Activated CD8-positive, alpha-beta memory T cell treated with anti-CD3 and anti-CD28 coated beads, Interleukin-2, amount 50 U/mL, for 4 hours (primary cell): ENCODE measurements at places on chromosomes 2 and 18.

DNA sequence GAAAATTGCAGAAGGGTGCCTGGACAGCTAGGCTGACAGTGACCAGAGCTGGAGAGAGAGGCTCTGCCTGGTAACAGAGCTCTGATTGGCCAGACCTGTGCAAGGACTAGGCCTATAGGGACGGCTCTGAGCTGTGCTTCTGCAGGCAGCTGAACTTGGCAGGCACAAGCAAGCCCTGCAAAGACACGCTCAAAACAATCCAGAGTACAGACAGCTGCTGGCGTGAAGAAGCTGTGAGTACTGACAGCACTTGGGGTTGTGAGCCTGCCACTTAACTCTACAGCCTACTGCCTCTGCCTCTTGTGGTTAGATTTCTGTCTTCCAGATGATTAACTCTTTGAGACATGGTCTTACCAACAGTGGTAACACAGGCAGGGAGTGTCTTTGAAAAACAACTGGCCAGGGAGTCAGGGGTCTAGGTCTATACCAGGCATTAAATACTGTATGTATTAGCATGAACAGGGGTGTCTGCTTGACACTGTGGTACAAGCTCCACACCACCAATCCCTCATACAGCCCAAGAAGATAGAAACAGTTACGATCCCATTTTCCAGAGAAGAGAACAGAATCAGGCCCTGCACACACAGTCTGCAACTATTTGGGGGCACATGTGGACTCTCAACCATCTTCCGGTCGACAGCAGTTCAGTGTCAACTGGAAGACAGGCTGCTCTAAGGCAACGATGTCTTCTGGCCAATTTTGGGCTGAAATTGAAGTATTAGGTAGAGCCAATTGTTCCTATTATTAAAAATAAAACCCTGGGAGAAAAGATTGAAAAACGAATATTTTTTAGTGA, 568.4 kb downstream of the TNS1 start:
- peak; percentile 17 for DNase-seq

DNA sequence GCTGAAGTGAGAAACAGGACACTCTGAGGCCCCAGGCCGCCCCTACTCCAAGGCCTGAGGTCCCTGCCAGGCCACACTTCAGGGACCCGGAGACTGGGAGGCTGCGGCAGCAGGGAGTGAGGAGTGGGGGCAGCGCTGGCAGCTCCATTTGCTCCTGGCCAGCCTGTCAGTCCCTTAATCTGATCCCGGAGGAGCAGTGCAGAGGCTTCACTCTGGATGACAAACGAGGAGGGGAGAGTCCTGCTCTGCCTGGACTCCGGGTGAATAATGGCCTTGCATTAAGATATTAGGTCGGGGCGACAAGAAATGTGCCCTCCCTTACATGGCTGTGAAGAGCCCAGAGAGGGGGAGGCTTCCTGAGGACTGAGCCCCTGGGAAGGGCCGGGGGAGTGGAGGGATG, 14.3 kb upstream of the PRSS56 start:
- no peak for DNase-seq

- no peak for DNase-seq
Observed at GRCh38 chr2:202007983-202008354, 25.7 kb upstream of the FZD7 start.

GRCh38 chr18:35076135-35076924, 35.1 kb downstream of the MAPRE2 start:
- no peak for DNase-seq

- no peak for DNase-seq
Observed at GRCh38 chr18:1663879-1664705, 759.4 kb downstream of the ADCYAP1 start.

DNA sequence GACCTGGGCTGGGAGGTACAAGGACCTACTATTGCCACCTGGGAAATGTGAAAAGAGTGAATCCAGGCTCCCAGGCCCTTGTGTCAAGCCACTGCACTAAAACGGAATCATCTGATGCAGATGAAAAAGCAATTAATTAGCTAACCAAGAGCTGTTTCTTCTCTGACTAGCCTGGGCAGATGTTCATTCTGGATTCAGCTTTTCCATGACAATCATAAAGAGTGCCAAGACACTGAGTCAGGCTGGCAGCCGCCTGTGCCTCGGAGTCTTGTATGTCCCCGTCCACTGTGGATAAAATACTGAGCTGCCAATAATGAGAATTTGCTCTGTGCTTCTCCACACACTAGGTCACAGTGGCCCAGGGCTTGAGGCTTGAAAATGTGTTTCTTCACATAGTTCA, 21.7 kb upstream of the LCLAT1 start:
- no peak for DNase-seq

DNA sequence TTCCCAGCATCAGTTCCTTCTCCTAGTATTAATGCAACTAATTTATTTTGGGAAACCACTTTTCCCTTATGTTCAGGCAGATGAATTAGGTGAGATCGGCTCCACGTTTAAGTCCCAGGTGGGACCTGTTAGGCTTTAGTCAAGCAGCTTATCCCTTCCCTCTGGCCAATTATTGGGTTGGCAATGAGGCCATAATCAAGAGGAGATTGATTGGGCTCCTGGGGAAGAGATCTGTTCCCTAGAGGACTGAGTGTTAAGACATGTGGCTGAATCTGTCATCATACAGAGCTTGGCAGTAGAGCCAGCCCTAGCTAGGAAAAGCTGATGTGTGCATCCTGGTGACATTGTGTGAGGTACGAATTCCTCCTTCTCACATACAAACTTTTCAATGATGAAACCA, 104.4 kb downstream of the PTH2R start:
- DNase-seq, result no peak

DNA sequence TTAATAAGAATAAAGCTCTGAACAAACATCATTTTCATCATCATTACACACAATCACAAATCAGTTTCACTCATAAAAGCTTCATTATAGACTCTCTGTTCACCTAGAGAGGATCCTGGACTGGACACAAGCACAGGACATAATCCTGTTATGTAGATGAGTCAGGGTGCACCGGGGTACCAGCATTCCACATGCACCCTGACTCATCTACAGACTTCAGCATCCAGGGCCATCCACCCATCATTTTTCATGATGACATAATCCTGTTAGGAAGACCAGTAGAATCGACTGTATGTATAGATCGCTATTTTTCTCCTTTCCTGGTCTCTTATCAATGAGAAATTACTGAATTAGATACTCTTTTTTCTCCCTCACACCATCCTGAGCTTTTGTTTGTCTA, 73.7 kb upstream of the PIK3C3 start:
- DNase-seq, result no peak

GRCh38 chr2:101743288-101743687, 45.8 kb downstream of the MAP4K4 start:
- DNase-seq, result no peak

- DNase-seq, result no peak
Observed at GRCh38 chr2:26274058-26274613, 29.4 kb downstream of the HADHB start.

GRCh38 chr2:8552293-8552801, 129.5 kb upstream of the ID2 start:
- no peak for DNase-seq

DNA sequence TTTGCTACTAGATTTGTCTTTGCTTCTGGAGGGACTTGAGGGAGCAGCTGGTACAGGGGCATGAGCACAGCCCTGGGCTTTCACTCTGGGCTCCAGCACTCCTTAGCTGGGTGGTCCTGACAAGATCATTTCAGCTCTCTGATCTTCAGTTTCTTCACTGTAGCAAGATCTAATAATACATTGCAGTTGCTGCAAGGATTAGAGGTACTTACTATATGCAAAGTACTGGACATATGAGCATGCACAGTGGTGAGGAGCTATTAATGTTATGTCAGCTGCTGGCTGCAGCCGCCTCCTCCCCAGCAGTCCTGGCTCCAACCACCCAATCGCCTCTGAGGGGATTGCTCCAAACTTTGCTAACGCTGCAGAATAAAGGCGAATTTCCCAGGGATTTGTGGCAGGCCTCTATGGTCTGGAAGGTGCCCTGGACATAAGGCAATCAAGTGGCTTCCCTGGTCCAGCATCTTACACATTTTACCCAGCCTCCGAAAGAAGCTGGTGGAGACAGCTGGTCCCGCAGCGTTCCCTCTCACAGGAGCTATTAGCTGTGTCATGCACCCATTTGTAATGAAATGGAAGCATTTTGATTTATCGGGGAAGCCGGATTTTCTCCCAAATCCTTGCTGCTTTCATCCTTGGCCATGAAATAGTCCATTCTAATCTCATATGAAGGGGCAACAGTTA, 96.7 kb downstream of the RHOB start:
- DNase-seq, result no peak

- DNase-seq, result no peak
Observed at GRCh38 chr18:36890598-36890997, 61.7 kb downstream of the KIAA1328 start.

DNA sequence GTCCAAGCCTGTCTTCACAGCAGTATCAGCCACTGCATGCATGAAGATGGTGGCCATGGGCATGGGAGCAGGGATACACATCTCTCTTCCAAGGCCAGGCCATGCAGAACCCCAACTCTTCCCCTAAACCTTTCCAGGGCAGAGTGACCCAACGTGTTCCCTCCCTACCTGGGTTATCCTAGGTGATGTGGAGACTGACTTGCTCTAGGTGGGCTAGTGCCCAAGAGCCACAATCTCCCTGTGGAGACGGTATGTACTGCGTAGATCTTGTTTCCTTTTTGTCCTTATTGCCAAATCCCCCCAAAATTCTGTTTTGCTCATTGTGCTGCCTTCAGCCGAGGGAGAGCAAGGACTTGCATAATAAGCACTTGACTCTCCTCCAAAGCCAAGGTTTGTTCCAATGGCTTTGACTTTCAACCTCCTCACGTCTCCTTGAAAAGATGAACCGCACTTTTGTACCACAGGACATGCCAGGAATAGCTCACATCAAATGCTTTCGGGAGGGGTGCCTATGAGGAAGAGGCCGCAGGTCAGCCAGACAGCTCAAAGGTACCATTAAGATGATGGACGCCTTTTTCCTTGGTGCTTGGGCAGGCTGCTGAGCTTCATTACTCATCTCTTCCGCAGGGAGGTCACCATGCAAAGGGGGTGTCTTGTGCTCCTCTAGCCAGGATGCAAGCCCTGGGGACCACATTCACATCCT, 76.2 kb upstream of the GLI2 start:
- no peak for DNase-seq

DNA sequence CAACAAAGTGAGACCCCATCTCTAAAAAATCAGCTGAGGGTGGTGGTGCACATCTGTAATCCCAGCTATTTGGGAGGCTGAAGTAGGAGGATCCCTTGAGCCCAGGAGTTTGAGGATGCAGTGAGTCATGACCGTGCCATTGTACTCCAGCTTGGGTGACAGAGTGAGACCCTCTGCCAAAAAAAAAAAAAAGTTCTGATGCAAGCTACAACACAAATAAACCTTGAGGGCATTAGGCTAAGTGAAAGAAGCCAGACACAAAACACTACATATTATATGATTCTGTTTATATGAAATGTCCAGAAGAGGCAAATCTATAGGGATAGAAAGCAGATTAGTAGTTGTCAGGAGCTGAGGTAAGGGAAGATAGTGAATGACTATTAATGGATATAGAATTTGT, 13.0 kb downstream of the YWHAQ start:
- DNase-seq, result no peak

DNA sequence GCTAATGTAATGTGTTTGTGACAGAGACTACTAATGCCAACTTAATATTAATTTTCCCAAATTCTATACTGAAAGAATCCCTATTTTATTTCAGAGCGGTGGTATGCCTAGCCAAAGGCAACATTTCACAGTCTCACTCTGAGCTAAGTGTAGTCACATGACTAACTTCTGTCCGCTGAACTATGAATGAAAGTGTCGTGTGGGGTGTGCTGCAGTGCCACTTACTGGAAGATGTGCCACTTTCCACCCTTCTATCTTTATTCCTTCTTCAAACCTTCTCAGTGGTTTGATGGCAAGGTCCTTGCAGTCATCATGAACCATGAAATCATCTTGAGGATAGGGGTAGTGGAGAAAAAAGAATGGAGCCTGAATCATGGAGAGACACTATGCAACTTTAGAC, 47.3 kb upstream of the C1D start:
- DNase-seq, result no peak

- no peak for DNase-seq
Observed at GRCh38 chr2:35585972-35586371, 769.6 kb upstream of the CRIM1 start.

- DNase-seq, result no peak
Observed at GRCh38 chr2:188734691-188735090, 239.5 kb upstream of the COL3A1 start.

DNA sequence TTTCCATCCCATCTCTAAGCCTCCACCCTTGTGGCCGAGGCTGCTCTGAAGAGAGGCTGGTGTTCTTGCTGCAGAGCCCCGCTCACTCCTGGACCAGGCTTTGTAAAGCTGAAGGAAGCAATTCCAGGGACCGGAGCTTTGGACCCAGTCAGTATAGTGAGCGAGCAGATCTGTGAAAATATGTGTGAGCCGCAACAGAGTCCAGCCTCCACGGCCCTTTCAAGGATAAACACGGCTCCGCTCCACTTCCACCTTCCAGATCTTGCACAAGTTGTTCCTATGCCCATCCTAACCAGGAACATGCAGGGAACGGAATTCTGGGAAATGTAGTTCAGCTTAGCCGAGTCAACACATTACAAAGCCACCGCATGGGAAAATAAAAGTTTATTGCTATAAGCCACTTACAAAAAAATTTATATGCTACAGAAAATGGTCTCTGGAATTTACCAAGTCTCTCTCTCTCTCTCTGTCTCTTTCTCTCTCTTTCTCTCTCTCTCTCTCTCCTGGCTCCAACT, 151.7 kb upstream of the ZNF521 start:
- no peak for DNase-seq

- no peak for DNase-seq
Observed at GRCh38 chr2:37477921-37478320, 133.5 kb downstream of the QPCT start.

- no peak for DNase-seq
Observed at GRCh38 chr2:57821088-57821487, 225.5 kb upstream of the VRK2 start.

- no peak for DNase-seq
Observed at GRCh38 chr2:121562269-121563176, 31.8 kb downstream of the RNU4ATAC start.

- DNase-seq, result no peak
Observed at GRCh38 chr2:103860016-103860415, 993.9 kb upstream of the POU3F3 start.

DNA sequence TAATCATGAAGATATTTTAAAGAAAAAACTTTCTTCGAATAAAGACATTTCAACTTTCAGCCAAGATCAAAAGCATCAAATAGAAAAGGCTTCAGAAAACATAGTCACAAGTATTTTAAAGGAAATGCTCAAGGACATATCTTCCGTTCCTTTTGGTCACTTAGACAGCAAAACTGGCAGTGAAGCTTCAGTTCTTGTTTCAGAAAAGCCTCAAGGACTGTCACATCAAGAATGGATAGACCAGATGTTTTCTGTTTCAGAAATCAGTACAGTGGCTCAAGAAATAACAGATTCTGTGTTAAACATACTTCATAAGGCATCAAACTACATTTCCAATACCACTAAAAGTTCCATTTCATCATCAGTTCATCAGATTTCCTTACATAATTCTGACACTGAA, 51.8 kb downstream of the FSIP2 start:
- no peak for DNase-seq

GRCh38 chr2:113966171-113966570, 76.3 kb downstream of the ACTR3 start:
- no peak for DNase-seq

- DNase-seq, result no peak
Observed at GRCh38 chr2:174376967-174377366, 18.6 kb upstream of the SCRN3 start.
